ENCODE measurements at places on chromosomes 6 and 20.

- no peak for DNase-seq
Observed at GRCh38 chr20:52259295-52259694, 67.7 kb upstream of the ZFP64 start.

GRCh38 chr20:45497971-45498494 is 17.4 kb downstream of the SPINT3 start:
- no peak for DNase-seq

- no peak for DNase-seq
Observed at GRCh38 chr20:32610472-32611218, 25.5 kb upstream of the NOL4L start.

DNA sequence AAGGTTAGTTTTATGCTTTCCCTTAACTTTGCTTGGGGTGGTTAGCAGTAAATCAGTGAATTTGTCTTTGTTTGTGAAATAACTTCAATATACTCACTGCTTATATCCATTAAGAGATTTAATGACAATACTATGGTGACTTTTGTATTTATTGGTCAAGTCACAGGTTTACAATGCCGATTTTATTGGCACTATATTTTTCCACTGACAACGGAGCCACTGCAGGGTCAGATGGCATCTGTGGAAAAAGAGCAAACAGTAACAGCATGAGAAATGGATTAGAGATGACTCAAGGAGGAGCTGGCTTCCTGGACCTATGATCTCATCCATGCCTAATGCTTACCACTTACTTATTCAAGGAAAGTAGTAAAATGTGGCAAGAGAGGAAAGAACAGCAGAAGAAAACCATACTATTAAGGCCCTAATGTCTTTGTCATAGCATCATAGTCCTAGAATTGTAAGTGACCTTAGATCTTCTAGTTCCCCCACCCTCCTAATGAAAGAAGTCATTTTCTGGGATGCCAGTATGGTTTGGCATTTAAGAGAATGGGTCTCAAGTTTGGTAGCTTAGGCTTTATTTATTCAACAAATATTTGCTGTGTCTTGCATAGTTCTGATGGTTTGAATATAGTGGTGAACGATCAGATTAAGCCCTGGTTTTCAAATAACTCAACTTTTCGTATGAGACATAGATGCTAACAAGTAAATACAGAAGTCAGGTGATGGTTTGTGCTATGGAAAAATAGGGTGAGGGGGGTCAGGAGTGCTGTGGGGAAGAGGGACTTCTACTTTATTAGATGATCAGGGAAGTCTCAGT is 18.5 kb downstream of the RNF144B start:
- no peak for DNase-seq

GRCh38 chr6:128657181-128657580 is 136.8 kb upstream of the PTPRK start:
- DNase-seq = no peak

- no peak for DNase-seq
Observed at GRCh38 chr6:134954272-134955000, 4.5 kb upstream of the ALDH8A1 start.

GRCh38 chr20:53935344-53936084 is 134.9 kb downstream of the BCAS1 start:
- DNase-seq = no peak

GRCh38 chr6:155260686-155261085 is 3.1 kb upstream of the CLDN20 start:
- DNase-seq = no peak

- no peak for DNase-seq
Observed at GRCh38 chr6:32937230-32937633, 3.6 kb downstream of the HLA-DMB start.

DNA sequence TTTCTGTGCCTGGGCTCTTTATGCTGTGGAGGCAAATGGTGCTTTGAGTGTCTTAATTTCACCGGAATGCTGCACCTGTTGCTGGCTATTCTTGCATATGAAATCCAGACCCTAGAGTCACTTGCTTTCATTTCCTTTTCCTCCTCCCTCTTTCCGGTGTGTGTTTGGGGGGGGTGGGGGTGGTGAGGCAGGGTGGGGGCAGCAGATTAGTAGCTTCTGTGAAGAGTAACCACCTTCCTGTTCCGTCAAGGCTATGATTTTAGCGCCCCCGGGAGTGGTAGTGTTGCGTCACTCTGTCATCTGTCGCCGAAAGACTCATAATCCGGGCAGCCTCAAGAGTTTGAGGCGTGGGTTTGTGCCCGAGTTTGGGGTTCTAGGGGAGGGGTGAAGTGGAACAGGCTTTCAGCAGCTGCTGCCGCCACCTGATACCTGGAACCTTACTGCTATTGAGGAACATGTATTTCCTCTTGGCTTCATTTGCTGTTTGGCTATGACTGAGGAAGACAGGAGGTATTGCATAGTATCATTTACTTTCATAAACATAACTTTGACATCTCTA is 49.1 kb downstream of the UTRN start:
- DNase-seq = no peak

DNA sequence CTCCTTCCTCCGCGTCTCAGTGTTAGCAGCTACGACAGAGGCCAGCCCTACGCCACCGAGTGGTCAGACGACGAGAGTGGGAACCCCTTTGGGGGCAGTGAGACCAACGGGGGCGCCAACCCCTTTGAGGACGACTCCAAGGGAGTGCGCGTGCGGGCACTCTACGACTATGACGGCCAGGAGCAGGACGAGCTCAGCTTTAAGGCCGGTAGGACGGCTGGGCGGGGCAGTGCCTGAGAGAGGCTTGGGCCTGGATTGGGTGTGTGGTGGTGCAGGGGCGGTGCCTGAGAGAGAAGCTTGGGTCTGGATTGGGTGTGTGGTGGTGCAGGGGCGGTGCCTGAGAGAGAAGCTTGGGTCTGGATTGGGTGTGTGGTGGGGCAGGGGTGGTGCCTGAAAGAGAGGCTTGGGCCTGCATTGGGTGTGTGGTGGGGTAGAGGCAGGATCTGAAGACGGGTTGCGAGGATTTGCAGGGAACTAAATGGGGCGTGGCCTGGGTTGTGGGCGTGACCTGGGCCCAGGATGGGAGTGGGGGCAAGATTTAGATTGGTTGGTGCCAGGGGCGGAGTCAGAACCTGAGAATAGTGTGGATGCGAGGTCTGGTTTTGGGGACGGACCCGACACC is 24.4 kb downstream of the SPDEF start:
- no peak for DNase-seq

Measured in HepG2 (cell line).